ENCODE measurements at places on chromosomes 6 and 20.
A peak's percentile ranks its signal among the peaks of the same experiment; 100 is the strongest.

DNA sequence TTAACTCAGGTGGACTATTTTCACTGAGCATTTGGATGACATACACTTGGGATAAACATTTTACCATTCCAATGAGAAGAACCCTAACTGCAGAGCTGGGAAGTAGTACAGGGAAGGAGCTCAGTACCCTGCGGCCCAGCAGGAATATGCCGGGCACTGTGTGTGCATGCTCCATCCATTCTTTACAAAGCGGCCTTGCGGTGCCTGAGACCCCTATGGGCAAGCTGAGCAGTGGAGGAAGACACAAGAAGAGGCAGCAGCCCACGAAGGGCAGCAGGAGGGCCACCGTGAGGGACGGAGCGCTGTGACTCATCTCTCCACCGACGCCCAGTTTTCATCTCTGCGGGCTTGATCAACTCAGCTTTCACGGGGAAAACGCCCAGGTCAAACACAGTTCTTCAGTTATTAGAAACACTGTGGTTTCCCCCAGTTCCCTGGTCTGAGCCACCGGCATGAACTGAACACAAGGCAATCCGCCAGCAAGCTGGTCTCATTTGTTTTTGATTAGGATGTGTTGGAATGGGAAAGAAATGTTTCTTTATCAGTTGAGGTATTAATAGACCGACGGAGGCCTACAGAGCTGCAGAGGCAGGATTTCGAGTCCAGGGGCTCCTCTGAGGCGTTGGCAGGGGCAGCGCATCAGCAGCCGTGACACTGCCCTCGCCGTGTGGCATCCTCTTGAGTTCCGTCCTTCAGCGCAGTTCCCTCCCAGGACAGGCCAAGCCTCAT is 44.9 kb downstream of the IRF4 start:
- DNase-seq: no peak

DNA sequence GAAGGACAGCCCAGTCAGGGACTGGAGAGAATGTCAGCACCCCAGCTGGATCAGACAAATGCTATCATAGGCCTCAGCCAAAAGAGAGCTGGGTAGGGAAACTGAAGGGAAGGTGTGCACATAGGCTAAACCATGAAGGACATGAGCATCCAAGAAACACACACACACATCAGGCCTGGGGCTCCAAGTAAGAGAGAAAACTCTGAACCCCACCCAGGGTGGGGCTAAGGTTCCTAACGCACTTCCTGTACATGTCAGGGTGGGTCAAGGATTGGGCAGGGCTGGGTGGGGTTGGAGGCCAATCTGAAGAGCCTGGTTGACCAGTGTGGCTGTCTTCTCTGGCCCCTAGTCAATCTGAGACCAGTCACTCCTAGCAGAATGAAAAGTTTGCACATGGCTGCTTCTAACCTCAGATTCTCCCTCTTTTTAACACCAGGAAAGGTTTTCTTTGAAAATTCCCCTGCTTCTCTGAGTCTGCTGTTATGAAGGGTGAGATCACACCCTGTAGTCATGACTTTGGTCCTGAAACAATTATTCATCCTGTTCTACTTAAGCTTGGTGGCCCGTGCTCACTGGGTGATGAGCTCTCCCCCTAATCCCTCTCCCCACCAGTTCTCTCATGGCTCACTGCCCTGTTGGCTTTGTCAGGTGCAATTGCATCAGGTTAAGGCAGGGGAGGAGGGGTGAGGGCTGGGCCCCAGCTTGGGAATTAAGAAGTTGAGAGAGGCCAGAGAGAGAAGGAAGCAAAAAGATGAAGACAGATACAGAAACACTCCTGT is 88.4 kb downstream of the MAFB start:
- DNase-seq: no peak

DNA sequence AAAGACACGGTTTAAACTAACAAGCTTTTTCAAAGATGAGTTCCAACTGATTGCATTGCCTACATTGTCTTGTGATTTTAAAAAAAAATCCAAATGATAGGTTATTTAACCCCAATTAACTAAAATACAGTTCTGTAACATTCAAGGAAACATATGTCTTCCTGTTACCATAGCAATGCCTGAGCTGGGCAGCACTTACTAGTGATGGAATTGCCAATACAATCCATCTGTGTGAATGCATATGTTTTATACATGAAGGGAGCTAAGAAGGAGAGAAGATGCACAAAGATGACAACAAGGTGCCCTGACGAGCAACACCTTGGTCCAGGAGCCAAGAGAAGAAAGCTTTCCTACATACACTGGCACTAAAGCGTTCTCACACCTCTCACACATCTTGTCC is 68.7 kb downstream of the POPDC3 start:
- DNase-seq: no peak

DNA sequence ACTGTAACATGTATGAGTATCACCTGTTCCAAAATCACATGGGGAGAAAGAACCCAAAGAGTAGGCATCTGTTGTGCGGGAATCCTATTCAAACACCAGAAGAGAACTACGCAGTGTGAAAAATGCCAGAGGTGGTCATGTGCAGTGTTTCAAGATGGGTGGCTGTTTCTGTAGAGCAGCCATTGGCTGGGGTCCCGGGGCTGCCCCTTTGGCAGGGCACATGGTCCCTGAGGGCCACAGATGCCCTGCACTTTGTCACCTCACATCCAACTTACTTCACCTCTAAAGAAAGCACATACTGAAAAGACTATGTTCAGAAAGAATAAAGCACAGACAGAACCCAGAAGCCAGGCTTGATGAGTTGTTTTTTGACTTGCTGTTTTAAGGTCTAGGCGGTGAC is 12.3 kb downstream of the MTCH1 start:
- no peak for DNase-seq

DNA sequence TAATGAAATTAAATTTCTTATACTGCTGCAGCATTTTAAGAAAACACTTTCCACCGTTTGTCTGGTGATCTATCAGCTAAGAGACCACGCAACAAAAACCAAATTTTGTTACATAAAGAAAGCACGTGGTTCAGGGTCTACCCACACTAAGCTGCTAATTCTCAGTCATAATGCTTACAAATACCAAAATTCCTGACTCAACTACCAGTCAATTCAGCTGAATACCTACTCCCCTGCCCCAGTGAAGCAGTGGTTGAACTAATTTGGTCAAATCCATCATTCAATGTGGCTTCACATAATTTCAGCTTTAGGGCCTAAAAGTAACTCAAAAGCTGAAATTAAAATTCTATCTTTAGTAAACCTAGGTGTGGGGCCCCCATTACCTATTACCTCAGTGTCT is 468.6 kb upstream of the ARID1B start:
- DNase-seq: no peak

GRCh38 chr20:36506253-36506652 is 35.1 kb upstream of the MYL9 start:
- DNase-seq: no peak

- DNase-seq: no peak
These were observed 4.5 kb upstream of the TCEA2 start for GRCh38 chr20:64058536-64058935.

DNA sequence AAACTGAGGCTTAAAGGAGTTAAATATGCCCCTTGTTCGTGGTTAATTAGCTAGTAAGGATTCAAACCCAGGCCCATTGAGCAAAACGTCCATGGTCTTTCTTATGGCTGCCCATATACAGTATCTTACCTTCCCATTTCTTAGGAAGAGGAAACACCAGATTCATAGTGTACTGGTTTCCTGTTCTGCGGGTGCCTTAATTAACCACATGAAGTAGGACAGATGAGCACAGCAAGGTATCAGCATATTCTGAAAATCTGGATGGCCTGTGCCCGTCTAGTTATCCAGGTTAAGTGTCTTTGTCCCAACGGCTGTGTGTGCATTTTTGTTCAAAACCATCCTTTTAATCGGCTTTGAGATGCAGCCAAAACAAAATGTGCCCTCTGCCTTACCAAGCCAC is 93.4 kb upstream of the TRAF3IP2 start:
- DNase-seq: no peak

DNA sequence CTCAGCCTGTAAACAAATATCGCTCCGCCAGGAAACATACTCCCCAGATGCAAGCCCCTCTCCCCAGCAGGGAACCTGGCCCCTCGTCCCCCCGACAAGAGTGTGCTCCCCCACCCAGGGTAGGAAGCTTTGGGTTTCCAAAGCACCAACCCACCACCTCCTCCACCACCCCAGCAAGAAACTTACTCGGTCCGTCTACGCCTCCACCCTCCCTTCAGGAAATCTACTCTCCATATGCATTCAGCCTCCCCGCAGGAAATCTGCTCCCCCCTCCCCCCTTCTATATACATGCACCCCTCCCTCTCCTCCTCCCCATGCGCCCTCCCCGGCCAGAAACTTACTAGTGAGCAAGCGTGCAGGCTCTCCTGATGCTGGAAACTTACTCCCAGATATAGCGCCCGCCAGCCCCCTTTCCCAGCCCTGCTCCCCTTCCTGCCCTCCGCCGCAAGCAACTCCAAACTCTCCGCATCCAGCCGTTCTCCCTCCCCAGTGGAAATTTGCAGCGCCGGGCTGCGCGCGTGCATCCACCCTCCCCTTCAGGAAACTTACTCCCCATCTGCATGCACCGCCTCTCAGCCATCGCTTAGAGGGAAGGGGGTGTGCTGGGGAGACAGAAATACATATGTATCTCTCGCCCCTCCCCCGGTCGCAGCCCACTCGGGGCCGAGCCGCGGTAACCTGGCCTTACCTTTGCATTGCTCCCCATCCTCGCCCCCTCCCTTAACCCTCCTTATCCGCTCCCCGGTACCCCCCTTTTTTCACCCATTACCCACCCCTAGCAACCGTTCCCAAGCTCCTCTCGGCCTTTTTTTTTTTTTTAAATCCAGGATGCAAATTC is at the start of gene TRERF1:
TRERF1 (minus strand) TSS at position 594 of the 838 bp plus-strand sequence. CDS start 182,336 bp downstream, outside the sequence.
- peak; percentile 35 for DNase-seq

DNA sequence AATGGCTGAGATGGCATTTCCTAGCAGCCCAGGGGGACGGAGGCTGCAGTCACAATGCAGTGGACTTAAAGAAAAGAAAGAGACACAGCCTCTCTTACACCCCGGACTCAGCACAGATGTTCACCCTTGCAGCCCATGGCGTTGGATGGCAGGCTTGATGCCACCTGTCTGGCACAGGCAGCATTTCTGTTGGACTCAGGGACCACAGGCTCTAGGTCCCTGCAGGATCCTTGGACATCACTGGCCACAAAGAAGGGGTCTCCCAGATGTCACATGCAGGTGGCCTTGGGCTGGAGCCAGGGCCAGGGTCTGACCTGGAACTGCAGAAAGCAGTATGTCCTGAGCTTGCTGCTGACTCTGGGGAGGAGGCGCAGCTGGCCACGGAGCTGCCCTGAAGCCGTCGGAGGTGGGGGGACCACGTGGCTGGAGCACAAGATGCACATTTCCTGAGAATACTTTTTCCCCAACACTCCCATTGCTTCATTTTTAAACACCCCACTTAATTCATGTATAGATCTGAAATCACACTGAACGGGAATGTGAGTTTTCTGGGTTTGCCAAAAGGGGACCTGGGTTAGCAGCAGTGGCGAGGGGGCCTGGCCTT is 102.3 kb upstream of the SULF2 start:
- DNase-seq: no peak

Data from activated T-cell treated with anti-CD3 and anti-CD28 coated beads for 24 hours (primary cell).